Muscle of arm (tissue), 14 donors: ENCODE measurements at places on chromosomes 4 and X. TPM values are rescaled to one million over a fixed set of nuclear protein-coding genes. Genes with fewer than 3 reads are reported as not detected.
A peak's percentile ranks its signal among the peaks of the same experiment; 100 is the strongest.

DNA sequence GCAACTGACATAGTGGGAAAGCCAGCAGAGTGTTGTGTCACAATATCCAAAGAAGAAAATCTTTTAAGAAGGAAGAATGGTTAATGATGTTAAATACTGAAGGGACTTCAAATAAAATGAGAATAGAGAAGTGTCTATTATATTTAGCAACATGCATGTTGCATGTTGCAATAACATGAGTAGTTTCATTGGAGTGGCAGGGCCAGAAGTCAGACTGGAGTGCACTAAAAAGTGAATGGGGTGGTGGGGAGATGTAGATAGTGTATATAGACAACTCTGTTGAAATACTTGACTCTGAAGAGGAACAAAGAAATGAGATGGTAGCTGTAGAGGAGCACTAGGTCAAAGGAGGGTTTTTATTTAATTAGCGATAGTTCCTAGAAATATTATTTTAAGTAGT is 9.5 kb upstream of the AMMECR1 start:
- DNase-seq: no peak

GRCh38 chr4:2785613-2786012 is 7.3 kb upstream of the SH3BP2 start:
- DNase-seq: no peak

DNA sequence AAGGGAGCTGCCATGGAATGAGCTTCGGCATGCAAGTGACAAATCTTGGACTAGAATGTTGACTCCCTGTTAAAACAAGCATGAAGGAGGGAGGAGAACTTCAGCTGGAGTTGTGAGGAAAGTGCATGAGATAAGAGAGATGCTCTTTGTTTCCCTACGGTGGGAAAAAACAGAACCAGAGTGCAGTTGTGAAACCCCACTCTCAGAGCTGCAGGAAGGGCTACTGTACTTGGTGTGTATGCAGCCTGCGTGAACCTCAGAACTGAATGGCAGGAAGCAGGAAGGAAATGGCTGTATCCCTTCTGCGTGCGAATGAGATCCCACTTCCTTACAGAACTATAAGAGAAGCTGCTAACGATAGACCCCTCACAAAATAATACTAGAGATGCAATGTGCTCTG is 57.2 kb downstream of the EGF start:
- peak; percentile 8 for DNase-seq

GRCh38 chrX:25083661-25084060 is 67.9 kb upstream of the ARX start:
- DNase-seq: no peak

- DNase-seq: no peak
Measured at GRCh38 chr4:117549524-117549923, 464.1 kb upstream of the TRAM1L1 start.

GRCh38 chrX:1466232-1466661 is 13.5 kb upstream of the ASMTL start:
- DNase-seq: no peak

DNA sequence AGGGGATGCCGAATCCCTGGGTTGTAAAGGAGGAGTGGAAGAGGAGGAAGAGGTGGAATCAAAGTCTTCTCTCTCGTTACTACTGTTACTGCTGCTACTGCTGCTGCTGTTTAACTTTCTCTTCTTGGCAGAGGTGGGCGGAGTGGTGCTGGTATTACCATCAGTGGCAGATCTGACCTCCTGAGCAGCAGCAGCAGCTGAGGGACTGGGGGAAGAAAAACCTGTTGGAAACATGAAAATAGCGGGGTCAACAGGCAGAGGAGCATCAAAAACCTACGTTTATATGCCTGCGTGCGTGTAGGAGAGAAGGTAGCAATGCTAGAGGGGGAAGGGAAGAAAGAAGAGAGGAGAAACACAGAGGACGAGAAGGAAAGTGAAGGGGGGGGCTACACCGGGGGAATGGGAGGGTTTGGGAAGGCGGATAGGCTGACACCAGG is 339 bp downstream of the CUL4B start:
- DNase-seq: no peak

DNA sequence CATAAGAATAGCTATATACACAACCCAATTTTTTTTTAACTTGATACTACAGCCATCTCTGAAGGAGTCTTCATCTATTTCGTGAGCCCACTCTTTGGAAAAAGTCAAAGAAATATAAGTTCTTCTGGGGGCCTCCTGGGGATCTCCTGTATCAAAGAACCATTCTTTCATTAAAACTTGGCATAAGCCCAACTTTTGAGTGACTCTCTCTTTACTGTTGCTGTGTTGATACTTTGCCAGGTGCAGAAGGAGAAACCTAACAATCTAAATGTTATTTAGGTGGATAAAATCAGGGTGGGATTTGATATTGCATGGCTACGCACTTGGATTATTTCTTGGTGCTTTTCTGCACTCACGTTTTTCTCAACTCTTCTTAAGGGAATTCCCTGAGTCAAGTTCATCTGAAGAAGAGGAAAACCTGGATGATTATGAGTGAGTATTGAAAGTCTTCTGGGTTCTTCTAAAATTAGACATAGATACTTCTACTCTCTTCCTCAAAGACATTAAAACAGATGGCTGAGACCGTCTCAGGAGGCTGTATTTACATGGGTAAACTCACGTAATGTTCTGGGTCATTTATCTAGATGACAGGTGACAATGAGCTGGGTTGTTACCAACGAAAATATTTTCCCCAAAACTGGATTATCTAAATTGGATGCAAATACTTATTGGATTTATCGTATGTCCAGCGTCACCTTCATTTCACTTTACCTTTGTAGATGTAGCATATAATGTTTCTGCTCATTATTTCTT is 25.2 kb downstream of the BMX start:
- DNase-seq: no peak

DNA sequence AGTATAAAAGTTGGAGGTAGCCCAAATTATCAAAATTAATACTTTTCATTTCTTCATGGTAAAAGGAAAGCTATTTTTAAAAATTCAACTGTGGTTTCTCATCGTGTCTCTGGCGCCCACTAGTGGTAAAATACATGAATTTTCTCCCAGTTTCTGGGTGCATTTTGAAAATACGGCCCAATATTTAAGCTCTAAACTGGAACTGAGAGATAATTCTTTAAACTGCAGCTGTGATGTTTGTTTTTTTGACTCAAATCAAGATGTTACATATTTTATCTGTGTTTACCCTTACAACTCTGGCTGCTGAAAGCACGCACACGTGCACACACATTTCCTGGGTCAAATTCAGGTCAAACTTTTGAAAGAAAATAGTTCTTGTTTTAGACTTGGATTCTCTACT is 123.9 kb upstream of the ACSL4 start:
- peak; percentile 29 for DNase-seq

- DNase-seq: no peak
Measured at GRCh38 chr4:78222575-78223186, 165.6 kb downstream of the FRAS1 start.

DNA sequence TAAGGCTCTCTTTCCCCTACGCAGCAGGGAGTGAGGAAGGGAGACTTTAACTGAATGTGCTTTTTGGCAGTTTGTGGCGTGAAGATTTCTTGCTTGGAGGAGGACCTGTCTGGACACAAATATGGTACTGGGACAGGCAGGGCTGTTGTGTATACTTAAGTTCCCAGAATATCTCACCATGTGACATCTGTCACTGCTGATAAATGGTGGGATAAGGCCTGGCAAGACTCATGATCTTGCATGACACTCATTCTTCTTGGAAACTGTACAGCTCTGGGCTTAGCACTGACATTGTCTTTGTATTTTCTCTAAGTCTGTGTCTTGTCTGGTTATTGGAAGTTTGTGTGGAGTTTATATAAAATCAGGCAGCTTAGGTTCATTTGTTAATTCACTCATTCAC is 93.1 kb downstream of the STK32B start:
- DNase-seq: no peak

GRCh38 chrX:23513121-23513520 is 154.2 kb upstream of the PRDX4 start:
- no peak for DNase-seq

- peak; percentile 10 for DNase-seq
Measured at GRCh38 chrX:45134315-45134731, 66.4 kb downstream of the DIPK2B start.

MTTP gene
- polyA plus RNA-seq: 2.1 TPM

NAT8L gene
- 2.4 TPM for polyA plus RNA-seq

ZNF827 gene
- polyA plus RNA-seq: 17.6 TPM

TRIM2 gene
- 19.9 TPM for polyA plus RNA-seq

HTN1 gene
- polyA plus RNA-seq: not detected
